T-helper 22 cell (primary cell): ENCODE measurements at places on chromosomes 7 and 10.

- peak; percentile 79 for DNase-seq
These were observed 110.6 kb upstream of the EFCAB10 start for GRCh38 chr7:105691680-105692564.

GRCh38 chr10:87705339-87705738, 45.7 kb downstream of the PAPSS2 start:
- no peak for DNase-seq

DNA sequence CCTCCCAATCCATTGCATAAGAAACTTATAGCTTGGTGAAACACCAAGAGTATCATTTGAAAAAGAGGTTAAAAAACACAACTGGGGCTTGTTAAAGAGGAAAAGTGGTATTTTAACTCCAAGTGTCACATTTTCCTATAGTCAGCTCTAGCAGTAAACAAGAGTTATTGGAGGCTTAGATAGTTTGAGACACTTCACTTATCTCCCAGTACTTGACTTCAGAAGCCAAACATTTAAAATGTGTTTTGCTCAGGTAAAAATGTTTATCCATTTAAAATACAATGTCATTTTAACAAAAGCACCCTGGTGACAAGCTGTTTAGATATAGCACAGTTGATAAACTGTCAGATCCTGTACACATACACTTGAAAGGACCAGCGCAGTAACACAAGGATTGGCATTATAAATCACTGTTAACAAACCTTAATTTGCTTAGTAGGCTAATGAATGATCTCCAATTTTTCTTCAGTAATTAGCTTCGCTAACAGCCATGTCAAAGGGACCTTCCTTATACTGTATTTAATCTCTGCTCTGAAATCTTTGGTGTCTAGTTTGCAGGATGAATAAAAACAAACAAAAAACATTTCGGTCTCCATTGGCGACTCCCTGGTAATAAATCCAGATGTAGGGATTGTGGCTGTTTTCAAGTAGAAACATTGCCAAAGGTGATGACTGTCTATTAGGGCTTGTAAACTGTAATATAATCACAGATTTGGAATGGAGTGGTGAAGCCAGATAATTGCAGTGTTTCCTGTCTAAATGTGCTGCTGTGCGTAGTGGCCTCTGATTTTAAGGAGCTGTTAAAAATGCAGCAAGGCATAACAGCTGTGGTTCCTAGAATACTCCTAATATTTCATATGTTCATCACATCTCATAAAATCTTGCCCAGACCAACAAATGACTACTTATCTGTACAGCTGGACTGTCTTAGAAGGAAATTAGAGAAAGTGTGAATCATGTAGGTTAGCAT, 545.1 kb downstream of the AUTS2 start:
- DNase-seq: no peak

DNA sequence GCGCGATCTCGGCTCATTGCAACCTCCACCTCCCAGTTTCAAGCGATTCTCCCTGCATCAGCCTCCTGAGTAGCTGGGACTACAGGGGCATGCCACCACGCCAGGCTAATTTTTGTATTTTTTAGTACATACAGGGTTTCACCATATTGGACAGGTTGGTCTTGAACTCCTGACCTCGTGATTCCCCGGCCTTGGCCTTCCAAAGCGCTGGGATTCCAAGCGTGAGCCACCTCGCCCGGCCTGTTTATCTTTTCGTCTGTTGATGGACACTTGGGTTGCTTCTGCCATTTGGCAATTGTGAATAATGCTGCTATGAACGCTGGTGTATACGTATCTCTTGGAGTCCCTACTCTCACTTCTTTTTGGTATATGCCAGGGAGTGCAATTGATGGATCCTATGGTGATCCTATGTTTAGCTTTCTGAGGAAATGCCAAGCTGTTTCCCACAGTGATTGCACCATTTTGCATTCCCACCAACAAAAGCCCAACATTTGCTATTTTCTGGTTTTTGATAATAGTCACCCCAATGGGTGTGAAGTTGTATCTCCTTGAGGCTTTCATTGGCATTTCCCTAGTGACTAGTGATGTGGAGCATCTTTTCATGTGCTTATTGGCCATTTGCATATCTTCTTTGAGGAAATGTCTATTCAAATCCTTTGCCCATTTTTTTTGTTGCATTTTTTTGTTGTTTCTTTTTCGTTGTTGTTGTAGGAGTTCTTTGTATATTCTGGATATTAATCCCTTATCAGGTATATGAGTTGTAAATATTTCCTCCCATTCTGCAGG, 3.5 kb downstream of the ANTXRL start:
- no peak for DNase-seq

GRCh38 chr10:45557275-45557905, 115.2 kb downstream of the ZFAND4 start:
- no peak for DNase-seq

GRCh38 chr7:22443370-22444180, 56.4 kb downstream of the STEAP1B start:
- no peak for DNase-seq

GRCh38 chr10:72694476-72695369, 2.8 kb downstream of the MCU start:
- DNase-seq: no peak

- DNase-seq: no peak
These were observed 69.8 kb upstream of the AGR3 start for GRCh38 chr7:16951483-16952080.

GRCh38 chr7:142796001-142796500, 25.3 kb downstream of the PRSS2 start:
- DNase-seq: no peak

DNA sequence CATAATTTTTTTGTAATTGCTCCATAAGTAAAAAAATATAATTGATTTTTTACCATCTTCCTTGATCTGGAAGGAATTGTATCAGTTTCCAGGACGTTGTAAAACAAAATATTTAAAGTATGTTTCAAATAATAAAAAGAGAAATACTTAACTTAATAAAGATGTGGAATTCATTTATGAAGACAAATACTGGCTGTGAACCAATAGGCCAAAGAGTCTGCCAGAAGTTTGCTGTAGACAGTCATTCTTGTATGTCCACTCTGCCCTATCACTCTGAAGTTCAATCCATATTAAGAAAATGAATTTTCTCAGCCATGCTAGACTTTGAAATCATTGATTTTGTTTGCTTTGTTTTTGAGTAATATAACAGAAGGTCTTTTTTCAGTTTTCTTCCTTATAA, 256.4 kb downstream of the TRIL start:
- no peak for DNase-seq

DNA sequence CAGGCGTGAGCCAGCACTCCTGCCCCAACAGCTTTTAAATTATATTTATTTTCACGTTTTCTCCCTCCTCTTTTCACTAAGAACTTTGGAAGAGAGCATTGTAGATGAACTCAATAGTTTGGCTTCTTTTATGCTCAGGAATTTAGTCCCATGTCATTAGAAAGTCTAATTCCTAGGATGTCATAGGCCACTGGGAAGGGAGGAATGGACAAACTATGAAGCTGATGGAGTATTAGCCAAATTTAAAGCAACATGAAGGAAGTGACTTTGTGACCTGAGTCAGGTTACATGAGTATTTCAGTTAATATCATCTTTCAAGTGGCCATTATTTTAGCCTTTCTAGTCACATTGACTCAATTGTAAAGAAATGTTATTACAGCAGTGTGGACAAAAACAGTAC, 18.0 kb upstream of the OPN4 start:
- no peak for DNase-seq

GRCh38 chr7:137096607-137097006, 228.2 kb downstream of the CHRM2 start:
- no peak for DNase-seq

DNA sequence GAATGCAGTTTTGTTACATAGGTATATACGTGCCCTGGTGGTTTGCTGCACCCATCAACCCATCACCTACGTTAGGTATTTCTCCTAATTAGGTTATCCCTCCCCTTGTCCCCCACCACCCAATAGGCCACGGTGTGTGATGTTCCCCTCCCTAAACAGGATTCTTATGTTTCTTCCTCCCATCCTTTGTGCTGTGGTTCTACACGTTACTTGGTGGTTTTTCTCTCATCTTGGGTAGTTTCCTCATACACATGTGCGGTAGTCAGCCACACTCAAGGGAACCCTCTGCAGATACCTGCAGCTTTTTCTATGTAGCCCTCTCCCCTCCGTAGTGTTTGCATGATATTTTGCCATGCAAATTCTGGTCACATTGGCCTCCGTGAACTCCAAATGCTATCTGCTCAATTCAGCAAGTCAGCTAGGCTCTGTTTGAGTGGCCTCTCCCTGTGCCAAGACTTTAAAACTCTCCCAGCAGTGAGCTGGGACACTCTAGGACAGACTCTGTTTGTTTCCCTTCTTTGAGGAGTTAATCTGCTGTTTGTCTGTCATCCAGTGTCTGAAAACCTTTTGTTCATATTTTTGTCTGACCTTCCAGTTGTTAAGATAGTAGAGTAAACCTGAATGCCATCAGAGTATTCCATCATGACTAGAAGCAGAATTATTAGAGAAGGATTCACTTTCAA, 41.0 kb downstream of the RABGEF1 start:
- no peak for DNase-seq

DNA sequence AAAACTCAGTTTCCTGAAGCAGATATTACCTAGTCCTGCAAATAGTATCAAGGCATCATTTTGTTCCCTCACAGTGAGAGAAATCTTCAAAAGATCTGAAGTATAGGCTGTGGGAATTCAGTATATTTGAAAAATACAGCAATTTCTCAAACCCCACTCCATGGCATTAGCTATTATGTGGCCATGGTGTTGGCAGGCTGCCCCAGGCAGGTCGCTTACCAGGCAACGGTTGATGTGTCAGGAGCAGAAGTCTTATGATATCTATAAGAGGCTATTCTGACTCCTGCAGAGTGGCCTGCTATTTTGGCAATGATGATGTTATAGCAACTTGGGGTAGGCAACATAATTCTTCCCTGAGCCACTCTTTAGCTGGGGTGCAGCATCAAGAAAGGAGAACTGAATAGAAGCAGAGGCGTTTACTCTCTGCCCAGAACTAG, 187.9 kb downstream of the PLXDC2 start:
- no peak for DNase-seq

DNA sequence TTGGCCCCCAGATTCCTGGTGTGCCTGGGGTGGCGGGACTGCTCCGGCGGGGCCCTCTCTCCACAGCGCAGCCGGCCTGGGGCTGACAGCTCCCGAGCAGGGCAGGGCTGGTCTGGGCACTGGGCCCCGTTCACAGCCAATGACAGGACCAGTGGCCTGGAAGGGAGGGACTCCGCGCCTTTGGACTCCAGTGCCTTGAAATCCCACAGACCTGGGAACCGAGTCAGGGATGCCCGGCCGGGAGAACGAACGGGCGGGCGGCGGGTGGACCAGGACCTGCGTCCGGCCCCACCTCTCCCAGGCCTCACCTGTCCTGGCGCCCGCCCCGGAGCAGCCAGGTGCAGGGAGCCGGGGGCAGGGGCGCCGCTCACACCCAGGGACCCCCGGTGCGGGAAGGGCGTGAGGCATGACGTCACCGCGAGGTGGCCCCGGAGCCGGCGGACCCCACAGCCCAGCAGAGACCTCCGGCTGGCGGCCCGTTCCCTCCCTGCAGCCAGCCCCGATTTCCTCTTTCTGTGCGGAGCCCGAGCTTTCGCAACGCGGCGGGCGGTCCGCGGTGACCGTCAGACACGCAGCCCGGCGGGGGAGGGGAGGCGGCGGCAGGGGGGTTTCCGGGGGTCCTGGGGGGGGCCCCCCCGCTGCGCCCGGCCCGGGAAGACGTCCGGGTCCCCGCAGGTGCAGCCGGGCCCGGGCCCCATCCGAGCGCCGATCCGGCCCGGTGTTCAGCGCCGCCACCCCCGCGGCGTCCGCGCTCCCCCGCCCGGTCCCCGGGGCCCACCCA, 743 bp downstream of the ADAP1 start:
- DNase-seq: no peak

DNA sequence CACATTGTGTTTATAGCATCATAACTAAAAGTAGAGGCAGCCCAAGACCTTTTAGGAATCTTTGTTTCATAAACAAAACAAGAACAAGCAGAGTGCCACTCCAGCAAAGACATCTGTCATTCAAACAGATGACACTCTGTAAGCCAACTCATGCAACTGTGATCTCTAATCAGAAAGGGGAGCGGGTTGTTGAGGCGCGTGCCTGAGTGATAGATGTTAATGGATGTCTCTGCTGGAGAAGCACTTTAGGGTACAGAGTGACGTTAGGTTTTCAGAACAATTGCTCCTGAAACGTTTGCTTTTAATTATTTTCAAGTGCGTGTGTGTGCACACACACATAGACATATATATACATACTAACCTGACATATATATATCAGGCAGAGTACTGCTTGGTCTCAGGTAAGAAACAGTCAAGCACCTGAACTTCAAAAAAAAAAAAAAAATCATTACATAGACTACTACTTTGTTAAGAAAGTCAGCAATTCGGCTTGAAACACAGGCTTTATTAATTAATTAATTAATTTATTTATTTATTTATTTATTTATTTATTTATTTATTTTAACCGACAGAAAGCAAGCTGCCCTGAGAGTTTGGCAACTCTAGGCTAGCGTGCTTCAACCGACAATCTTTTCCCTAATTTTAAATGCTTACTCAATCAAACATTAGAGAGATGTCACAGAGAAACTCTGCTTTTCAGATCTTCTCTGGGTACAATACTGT, 109.1 kb downstream of the POU6F2 start:
- no peak for DNase-seq

DNA sequence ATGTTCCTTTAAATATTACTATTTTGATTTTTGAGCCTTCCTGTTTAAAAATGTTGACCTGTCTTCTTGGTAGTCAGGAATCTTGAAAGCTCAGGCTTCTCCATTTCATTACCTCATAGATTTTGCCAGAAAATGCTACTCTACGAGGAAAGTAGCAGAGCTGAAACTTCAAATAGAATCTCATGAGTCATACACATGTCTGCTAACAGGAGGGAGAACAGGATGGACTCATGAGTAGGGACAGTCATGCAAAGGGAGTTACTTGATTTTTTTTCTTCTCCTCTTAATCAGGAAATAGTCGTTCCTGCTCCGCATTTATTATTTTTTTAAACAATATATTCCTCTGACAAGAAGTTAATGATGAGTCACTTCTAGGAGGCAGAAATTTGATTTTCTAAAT, 37.0 kb upstream of the MINDY3 start:
- DNase-seq: no peak

GRCh38 chr10:101063548-101064414, 2.0 kb downstream of the KAZALD1 start:
- DNase-seq: no peak

DNA sequence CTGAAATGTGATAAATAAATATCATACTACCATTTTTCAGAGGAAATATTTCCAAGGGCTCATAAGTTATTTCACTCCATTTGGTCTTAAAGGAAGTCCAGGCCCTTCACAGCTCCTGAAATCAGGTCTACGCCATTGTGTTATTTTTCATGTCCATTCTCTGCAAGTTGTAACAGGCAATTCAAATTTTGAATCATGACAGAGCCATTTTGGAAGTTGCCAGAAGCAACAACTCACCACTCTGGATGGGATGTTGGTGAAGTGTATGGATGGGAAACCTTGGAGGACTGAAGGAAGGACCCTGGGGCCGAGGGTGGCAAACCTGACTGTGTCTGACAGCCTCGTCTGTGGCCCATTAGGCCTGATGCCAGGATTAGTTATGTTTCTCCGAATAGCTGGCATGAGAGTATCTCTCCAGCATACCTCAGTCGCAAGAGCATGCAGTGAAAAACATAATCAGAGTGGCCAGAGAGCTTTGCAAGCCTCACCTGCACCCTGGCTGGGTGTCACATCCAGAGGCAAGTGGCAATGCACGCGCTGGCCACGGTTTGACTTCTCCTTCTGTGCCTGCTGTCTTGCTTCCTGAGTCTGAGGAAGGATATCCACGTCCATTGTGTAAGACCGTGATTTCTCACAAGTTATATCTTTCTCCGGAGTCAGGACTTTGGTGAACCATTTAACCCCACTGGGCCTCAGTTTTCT, 87.1 kb downstream of the NRP1 start:
- DNase-seq: no peak

- DNase-seq: no peak
These were observed 110.9 kb upstream of the CDC14C start for GRCh38 chr7:48813472-48813871.
